ENCODE measurements at places on chromosomes 2 and 18.
A peak's percentile ranks its signal among the peaks of the same experiment; 100 is the strongest.

GRCh38 chr18:48230467-48231113 lies 178.6 kb downstream of the ZBTB7C start:
- DNase-seq: peak; percentile 84

DNA sequence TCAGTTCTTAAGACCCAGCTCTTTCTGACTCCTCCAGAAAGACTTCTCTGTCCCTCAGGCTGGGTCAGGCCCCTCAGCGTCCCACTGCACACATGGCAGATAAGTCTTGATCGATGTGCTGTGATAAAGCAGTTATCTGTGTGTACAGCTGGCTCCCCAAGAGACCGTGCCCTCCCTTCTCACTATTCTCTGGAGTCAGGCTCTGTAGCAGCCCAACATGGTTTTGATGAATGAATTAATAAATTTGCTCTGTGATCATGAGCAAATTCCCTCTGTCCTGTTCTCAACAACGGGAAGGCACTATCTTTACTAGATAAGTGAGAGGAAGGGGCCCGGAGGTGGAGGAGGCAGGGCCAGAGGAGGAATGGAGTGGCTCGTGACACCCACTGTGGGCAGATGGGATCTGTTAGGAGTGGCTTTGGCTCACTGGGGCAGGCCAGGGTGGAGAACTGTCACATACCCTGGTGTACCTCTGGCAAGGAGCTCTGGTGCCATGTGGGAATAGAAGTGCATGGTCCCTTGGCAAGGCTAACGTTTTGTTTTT lies 48.3 kb downstream of the ZFP36L2 start:
- DNase-seq: no peak

DNA sequence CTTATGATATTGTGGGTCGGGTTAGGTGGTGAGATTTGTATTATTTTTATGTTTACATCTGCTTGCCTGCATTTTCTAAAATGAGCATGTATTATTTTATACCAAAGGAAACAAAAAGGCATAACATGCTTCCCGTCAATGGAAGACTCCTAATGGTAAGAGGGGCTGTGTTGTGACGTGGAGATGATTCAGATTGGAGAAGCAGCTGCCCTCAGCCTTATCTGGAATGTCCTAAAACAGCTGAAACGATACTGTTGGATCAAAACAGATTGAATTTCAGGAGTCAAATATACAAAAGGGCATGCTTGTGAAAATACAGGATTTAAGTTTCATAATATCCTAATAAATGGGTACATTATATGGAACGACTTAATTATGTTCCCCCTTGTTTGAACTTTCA lies 19.0 kb downstream of the DGKD start:
- DNase-seq: no peak

- no peak for DNase-seq
These were observed 783.2 kb upstream of the CDH2 start for GRCh38 chr18:28960146-28960545.

GRCh38 chr2:192559587-192559986 lies 364.9 kb upstream of the TMEFF2 start:
- no peak for DNase-seq

DNA sequence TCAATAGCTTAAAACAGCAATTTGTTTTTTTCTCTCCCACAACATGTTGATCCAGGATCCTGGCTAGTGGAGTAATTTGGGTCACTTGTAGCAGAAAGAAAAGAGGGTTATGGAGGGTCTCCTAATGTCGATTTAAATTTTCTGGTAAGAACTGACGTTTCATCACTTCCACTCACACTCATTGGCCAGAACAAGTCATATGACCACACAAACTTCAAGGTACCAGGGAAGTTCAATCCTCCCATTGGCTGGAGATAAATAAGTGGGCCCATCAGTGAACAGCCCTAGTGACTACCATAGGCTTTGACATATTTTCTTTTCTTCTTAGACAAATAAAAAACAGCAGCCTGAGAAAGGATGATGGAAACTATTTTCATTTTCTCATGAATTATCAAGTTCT lies 8.3 kb upstream of the TMEM131 start:
- no peak for DNase-seq

- DNase-seq: no peak
These were observed 335.6 kb downstream of the EIPR1 start for GRCh38 chr2:3041841-3042600.

GRCh38 chr2:25227576-25227975 lies 59.2 kb upstream of the POMC start:
- DNase-seq: no peak

DNA sequence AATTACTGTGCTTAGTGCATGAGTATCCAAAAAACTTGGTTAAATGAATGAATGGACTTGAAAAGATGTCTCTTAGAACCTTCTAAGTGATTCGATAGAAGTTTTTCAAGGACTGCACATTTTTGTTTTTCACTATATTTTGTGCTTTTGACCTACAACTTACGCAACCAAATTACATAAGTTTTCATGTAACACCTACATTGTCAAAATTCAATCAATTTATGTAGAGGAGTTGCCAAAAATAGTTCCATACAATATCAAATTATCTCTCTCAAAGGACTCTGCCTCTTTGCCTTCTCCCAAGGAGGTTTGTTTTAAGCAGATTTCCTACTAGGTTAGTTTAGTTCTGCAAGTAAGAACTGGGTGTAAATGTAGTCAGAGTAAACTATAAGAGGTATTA lies 10.3 kb downstream of the MARCHF7 start:
- no peak for DNase-seq

- no peak for DNase-seq
These were observed 140.9 kb upstream of the RASGRP3 start for GRCh38 chr2:33335516-33335915.

GRCh38 chr2:192155511-192156118 lies 39.1 kb downstream of the TMEFF2 start:
- no peak for DNase-seq

DNA sequence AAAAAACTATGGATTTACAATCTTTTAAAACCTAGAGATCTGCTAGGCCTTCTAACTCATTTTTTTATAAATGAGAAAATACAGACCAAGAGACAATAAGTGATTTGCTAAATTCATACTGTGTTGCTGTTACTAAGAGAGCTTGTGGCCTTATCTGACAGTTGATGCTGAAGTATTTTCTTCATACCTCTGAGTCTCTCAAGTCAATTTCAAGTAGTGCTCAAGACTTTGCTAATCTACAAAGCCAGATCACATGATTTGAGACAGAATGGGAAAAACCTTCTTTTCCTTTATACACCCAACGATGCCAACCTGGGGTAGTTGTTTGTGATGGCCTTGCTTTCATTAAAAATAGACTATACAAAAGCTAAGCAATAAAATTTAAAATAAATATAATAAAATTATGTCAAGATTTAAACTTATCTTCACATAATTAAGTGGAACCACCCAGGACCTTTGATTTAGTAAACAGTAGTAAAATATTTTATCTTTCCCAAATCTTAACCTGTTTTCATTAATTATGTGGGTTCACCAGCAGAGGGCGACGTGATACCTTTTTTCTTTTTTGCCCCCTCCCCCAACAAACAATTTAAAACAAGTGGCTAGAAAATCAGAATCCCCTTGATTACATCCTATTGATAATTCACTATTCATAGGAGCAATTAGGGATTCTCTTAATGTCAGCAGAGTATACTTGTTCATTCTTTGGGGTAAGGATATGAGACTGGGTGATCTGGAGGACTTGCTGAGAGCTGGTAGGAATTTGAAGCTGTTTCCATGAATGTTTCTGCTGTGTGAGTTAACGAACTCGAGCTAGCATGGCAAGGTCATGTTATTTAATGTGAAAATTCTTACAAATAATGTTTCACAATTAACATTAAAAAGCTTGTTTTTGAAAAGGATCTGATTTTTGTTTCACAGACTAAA lies 49.6 kb upstream of the SLC5A7 start:
- DNase-seq: no peak

- no peak for DNase-seq
These were observed 97.4 kb downstream of the ADD2 start for GRCh38 chr2:70670626-70671025.

- DNase-seq: no peak
These were observed 300.6 kb downstream of the EIPR1 start for GRCh38 chr2:3076848-3077642.

DNA sequence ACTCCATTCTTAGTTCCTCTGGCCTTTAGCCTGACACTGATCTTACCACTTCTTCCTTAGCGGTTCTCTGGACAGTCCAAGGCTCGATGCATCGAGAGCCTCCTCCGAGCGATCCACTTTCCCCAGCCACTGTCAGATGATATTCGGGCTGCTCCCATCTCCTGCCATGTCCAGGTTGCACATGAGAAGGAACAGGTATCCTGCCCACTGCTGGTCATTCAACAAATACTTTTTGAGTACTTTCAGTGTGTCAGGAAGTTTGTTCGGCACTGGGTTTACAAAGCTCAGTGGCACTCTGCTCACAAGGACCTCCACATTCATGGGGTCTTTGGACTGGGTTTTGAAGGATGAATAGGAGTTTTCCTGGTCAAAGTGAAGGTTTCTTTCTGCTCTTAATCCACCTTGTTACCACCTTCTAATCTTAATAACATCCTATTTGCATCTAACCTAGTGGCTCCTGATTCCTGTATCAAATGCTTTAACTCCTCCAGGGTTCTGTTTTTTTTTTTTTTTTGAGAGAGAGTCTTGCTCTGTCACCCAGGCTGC lies 25.8 kb downstream of the GCKR start:
- no peak for DNase-seq

DNA sequence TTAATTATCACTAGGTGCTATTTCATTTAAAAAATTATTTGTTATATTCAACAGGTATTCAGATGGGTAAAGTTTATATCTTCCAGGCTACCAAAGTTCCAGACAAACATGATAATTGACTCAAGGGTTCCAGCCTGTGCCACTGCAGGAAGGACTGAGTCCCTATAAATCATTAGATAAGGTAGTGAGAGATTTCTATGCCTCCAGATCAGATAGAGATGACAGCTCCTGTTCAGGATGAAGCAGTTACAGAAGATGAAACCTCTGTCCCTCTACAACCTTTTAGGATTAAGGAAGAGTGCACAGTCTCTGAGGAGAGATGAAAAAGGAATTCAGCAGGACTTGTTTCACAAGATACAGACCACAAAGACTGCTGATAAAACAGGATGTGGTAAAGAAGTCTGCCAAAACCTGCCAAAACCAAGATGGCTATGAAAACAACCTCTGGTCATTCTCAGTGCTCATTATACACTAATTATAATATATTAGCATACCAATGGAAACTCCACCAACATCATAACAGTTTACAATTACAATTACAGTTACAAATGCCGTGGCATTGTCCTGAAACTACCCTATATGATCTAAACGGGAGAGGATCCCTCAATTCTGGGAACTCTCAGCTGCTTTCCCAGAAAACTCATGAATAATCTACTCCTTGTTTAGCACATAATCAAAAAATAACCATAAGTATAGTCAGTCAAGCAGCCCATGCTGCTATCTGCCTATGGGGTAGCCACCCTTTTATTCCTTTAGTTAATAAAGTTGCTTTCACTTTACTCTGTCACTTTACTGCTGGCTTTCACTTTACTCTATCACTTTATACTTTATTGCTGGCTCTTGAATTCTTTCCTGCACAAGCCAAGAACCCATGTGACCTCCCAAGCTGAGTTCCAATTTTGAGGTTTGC lies 288.5 kb downstream of the PDE11A start:
- DNase-seq: peak; percentile 44

DNA sequence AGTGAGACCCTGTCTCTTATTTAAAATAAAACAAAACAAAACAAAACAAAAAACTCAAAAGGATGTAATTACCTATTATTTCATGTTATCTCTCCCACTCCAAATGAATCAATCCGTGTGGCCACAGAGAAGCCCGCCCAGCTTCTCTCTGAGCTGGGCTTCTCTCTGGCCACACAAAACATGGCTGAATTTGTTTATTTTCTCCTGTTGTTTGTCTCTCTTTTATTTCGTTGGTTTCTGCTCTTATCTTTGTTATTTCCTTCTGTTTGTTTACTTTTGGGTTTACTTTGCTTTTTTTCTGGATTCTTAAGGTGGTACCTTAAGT lies 1.5 kb upstream of the TRABD2A start:
- DNase-seq: no peak

DNA sequence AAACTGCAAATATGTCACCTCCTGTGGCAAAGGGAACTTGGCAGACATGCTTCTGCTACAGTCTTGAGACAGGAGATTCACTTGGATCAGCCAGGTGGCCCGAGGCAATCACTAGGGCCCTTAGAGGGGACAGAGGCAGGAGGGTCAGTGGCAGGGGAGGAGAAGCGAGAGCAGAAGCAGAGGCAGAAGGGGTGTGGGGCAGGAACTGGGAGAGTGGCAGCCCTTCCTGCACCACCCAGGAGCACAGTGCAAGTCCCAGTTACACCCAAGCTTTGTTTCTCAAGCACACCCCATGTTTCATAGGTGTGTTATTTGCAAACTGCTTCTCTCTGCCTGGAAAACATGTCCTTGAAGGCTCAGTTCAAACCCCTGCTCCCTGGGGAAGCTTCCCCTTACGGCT lies 309.7 kb upstream of the MYT1L start:
- no peak for DNase-seq

GRCh38 chr18:50786864-50787263 lies 33.0 kb downstream of the MRO start:
- DNase-seq: no peak

DNA sequence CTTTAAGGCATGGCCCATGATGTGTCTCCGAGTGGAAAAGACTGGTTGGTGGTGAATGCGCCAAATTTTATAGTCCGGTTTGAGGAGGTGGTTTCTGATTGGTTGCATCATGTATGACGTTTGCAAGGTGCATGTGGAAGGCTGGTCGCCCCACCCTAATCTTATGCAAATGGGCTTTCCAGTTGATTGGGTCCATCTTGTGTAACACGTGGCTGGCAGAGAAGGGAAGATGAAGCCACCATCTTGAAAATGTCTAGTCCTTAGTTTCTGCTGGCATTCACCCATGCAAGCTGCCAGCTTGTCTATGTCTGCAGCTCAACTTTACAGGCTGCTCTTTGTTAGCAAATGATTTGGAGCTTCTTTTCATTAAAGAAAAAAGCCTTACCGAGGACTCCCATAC lies 132.2 kb downstream of the PIK3C3 start:
- no peak for DNase-seq

DNA sequence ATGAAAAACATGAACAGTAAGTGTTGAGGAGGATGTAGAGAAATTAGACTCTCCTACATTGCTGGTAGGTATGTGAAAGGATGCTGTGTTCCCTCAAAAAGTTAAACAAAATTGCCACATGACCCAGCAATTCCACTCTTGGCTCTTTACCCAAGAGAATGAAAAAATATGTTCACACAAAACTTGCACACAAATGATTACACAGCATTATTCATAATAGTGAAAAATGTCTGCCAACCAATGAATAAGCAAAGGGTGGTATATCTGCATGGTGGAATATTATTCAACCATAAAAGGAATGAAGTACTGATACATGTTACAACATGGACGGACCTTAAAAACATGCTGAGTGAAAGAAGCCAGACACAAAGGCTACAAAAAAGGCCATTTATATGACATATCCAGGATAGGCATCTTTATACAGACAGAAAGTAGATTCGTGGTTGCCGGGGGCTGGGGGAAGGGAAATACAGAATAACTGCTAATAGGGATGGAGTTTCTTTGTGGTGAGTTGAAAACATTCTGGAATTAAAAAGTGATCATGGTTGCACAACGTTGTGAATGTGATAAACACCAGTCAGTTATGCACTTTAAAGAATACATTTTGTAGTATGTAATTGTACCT lies 85.4 kb upstream of the MYO3B start:
- no peak for DNase-seq

All from AG20443 (cell line).